HCT116 (cell line): ENCODE measurements at places on chromosomes 16 and 17.

DNA sequence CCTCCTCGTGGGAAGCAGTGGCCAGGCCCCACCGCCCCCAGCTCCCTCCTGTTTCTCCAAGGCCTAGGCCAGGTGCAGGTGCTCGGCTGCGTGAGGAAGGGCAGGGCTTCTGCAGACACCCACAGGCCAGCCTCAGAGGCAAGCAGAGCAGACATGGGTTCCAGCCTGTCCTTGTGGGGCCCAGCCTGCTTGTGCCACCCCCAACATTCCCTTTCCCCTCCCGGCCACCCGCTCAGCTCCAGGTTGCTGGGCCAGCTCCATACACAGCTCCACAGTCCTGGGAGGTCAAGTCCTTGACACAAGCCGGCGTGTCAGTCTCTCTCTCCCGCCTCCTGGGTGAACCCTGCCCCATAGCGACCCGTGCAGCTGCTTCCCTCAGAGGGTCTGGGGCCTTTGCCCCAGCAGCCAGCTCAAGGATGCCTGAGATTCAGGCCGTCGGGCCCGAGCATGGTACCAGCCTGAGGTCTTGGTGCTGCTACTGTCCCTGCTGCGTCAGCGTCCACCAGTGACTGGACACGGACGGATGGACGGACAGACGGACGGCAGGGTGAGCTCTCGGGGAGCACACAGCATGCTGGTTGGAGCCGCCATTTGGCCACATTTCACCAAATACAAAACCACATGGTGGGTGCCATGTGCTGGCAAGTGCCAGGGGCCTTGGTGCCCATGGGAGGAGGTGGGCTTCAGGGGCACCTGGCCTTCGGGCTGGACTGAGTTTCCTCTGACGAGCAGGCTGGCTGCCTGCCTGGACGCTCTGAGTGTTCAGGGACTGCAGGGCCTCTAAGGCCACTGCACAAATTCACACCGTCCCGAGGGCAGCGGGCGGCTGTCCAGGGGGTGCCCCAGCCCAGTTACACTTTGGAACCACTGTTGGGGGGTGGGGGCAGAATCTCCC, 8.0 kb downstream of the SECTM1 start:
- H3K27ac ChIP-seq = no peak overlapping the region; the same call in 1 of the 2 replicates
- peaks cover 15% of the 10 kb centered on the region for H3K4me1 ChIP-seq
- no peak overlapping the region for H3K4me3 ChIP-seq
- no peaks in the 10 kb centered on the region for H3K27me3 ChIP-seq
- no peak for DNase-seq

DNA sequence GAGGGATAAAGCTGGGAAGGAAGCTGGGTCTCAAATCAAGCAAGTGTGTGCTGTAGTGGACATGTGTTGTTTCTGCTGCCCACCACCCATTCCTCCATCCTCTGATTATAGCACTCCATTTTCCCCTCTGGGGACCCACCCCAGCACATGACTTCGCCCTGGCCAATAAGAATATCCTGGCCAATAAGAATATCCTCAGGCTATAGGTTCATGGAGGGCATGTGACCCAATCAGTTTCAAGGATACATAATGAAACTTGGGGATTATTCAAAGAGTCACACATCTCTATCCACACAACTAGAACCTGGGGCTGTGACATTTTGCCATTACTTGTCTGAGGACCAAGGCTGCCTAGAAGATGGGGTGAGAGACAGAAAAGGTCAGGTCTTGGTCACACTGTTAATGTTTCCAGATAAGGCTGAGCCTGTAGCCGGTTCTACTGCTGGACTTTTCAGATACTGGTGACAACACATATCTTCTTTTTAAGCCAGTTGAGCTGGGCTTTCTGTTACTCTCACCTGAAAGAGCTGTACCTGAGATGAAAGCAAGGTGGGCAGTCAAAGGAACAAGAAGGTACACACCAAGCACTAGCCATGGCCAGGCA, 33.7 kb downstream of the MYO18A start:
- H3K27me3 ChIP-seq = no peaks in the 10 kb centered on the region
- 0 out of 2 replicates have a peak overlapping the region, but pooled peaks have one; percentile 11 for H3K27ac ChIP-seq
- H3K4me1 ChIP-seq = peaks cover 92% of the 10 kb centered on the region
- H3K4me3 ChIP-seq = no peak overlapping the region; the same call in 1 of the 2 replicates
- no peak for DNase-seq

DNA sequence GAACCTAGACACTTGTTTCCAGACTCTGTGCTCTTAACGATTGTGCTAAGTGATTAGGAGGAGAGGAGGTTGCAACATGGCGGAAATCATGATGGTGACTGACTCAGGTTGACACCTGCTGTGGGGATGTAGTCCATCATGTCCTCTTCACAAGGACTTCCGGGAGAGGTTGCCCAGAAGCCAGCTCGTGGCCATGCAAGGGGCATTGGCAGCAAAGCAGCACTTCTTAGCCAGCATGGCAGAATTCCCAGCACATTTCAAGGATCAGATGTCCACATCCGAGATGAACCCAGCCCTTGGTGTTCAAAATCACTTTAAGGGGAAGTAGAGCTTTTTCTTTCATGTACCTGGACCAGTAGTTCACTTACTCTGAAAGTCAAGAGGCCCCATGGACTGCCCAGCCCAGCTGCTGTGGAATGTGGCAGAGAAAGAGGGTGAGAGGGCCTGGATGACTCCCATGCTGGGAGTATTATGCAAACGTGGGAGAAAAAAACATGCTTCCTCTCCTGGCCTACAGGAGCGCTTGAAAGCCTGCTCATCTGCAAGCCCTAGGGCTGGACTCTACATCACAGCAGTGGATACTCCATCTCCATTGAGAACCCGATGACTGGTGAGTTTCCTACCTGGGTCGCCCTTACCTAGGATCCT, 65.5 kb downstream of the IRX6 start:
- H3K27ac ChIP-seq = no peak overlapping the region
- H3K27me3 ChIP-seq = peaks cover 34% of the 10 kb centered on the region
- H3K4me3 ChIP-seq = no peak overlapping the region
- H3K4me1 ChIP-seq = peaks cover 8% of the 10 kb centered on the region; the same call in 1 of the 2 replicates
- no peak for DNase-seq
- no peaks in the 10 kb centered on the region for H3K36me3 ChIP-seq

DNA sequence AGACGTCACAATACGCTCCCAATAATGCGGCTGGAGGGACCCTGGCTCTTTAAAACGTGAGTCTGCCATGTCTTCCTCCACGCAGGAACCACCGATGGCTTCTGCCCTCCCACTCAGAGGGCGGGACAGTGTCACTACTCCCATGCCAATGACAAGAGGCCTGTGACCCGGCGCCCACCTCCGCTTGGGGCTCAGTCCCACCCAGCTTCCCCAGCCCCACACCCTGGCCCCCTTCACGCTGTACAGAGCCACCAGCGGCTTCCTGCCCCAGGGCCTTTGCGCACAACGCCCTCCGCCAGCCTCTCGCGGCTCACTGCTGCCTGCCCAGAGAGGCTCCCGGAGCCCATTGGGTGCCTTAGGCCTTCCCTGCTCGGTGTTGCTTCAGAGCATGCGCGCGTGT, 29.5 kb upstream of the ZNF469 start:
- H3K4me3 ChIP-seq = no peak overlapping the region
- DNase-seq = no peak
- H3K36me3 ChIP-seq = no peaks in the 10 kb centered on the region
- H3K27ac ChIP-seq = no peak overlapping the region
- no peaks in the 10 kb centered on the region for H3K4me1 ChIP-seq
- no peaks in the 10 kb centered on the region for H3K27me3 ChIP-seq

- H3K27me3 ChIP-seq = no peaks in the 10 kb centered on the region
- no peak for DNase-seq
- peaks cover 19% of the 10 kb centered on the region for H3K4me1 ChIP-seq
- H3K27ac ChIP-seq = no peak overlapping the region
- no peak overlapping the region for H3K4me3 ChIP-seq
These were observed 3.9 kb downstream of the CYBC1 start for GRCh38 chr17:82446649-82447048.

- no peaks in the 10 kb centered on the region for H3K36me3 ChIP-seq
- H3K4me1 ChIP-seq = peaks cover 26% of the 10 kb centered on the region
- H3K27me3 ChIP-seq = no peaks in the 10 kb centered on the region
- no peak for DNase-seq
- H3K4me3 ChIP-seq = peak overlapping the region; percentile 27; the same call in 1 of the 2 replicates
These were observed 8.9 kb upstream of the TIMP2 start for GRCh38 chr17:78933959-78934568.

DNA sequence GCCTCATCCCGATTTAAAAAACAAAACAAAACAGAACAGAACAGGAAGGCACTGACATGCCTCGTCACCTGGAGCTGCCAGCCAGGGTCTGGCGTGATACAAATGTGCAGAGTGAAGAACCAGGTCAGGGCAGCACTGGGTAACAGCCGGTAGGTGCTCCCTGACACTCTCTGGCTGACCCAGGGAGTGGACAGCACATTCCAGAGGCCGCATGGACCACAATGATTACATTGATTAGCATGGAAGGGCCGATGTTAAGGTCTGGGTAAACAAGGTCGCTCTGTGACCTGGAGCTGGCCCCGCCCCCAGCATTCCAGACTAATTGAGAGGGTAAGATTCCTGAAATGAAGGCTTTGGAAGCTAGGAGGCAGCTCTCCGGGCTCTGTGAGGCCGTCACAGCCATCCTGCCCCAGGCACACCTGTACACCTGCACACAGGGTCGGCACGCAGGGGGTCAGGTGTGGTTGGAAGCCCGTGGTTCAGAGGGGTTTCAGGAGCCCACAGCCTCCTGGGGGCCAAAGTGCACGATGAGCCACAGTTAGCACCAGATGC, 21.4 kb downstream of the PIEZO1 start:
- H3K27ac ChIP-seq = no peak overlapping the region; the same call in 1 of the 2 replicates
- no peaks in the 10 kb centered on the region for H3K27me3 ChIP-seq
- peaks cover 15% of the 10 kb centered on the region for H3K4me1 ChIP-seq
- no peak overlapping the region for H3K4me3 ChIP-seq
- DNase-seq = no peak

GRCh38 chr17:42251115-42251514, 25.1 kb downstream of the STAT5B start:
- DNase-seq = no peak
- H3K4me1 ChIP-seq = peaks cover 40% of the 10 kb centered on the region
- no peak overlapping the region for H3K27ac ChIP-seq
- no peaks in the 10 kb centered on the region for H3K27me3 ChIP-seq
- H3K4me3 ChIP-seq = no peak overlapping the region

DNA sequence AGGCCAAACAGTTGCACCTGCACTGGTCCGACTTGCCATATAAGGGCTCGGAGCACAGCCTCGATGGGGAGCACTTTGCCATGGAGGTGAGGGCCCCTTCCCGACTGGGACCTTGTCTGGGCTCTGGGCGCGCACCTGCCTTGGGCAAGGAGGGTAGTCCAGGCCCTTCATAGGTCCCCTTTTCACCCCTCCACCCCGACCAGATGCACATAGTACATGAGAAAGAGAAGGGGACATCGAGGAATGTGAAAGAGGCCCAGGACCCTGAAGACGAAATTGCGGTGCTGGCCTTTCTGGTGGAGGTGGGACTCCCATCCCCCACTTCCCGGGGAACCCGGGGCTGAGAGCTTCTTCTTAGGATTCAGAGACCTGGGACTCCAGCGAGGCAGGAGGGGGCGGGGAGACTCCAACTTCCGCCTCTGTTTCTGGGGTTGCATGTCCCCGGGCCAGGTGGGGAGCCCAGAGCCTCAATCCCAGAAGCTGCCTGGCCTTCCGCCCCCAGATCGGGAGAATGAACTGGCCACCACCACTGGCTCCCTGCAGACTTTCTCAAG, 7.8 kb downstream of the CA4 start:
- no peaks in the 10 kb centered on the region for H3K36me3 ChIP-seq
- H3K4me3 ChIP-seq = no peak overlapping the region
- no peak overlapping the region for H3K27ac ChIP-seq
- no peaks in the 10 kb centered on the region for H3K27me3 ChIP-seq
- no peak for DNase-seq
- H3K4me1 ChIP-seq = no peaks in the 10 kb centered on the region

DNA sequence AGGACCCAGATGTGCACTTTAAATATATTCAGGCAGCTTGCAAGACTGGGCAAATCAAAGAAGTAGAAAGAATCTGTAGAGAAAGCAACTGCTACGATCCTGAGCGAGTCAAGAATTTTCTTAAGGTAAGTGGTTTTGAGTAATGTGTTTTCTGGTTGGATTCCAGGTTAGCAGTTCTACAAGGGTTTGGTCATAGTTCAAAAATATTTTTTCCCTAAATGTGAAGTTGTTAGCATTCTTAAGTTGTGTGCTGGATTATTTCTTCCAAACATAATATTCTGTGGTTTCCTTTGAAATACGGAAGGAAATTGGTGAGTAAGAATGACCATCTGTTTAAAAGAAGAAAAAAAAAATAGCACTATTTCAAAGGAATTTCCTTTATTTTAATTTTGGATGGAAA, 38.4 kb downstream of the PTRH2 start:
- peak; percentile 49 for DNase-seq
- no peak overlapping the region for H3K4me3 ChIP-seq
- peaks cover 25% of the 10 kb centered on the region for H3K4me1 ChIP-seq
- peak overlapping the region; percentile 74; the same call in 1 of the 2 replicates for H3K27ac ChIP-seq
- no peaks in the 10 kb centered on the region for H3K27me3 ChIP-seq

DNA sequence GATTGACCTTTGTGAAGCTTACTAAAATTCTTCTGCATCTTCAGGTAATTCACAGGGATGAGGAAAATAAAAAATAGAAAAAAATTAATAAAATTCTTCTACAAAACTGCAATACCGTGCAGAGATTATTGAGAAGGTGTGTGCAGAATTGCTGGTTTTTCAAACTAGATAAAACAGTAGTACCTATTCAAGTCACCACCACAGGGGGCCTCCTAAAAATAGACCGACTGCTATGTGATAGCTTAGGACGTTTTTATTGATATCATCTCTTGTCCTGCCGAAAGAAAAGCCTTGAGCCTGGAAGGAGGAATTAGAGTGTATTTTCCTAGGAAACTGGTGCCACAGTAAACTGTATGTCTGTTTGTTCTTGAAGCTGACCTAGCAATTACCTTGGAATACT, 325.9 kb downstream of the ZFHX3 start:
- H3K36me3 ChIP-seq = no peaks in the 10 kb centered on the region
- H3K27me3 ChIP-seq = no peaks in the 10 kb centered on the region

GRCh38 chr16:66900721-66901441, 17.8 kb downstream of the CDH16 start:
- no peaks in the 10 kb centered on the region for H3K27me3 ChIP-seq
- no peak overlapping the region for H3K27ac ChIP-seq
- H3K4me1 ChIP-seq = peaks cover 17% of the 10 kb centered on the region
- no peak overlapping the region for H3K4me3 ChIP-seq
- no peaks in the 10 kb centered on the region for H3K36me3 ChIP-seq

GRCh38 chr16:80437707-80438106, 103.1 kb upstream of the DYNLRB2 start:
- no peaks in the 10 kb centered on the region for H3K4me1 ChIP-seq
- no peak overlapping the region for H3K4me3 ChIP-seq
- no peak overlapping the region for H3K27ac ChIP-seq
- no peaks in the 10 kb centered on the region for H3K36me3 ChIP-seq
- no peak for DNase-seq
- H3K27me3 ChIP-seq = no peaks in the 10 kb centered on the region

GRCh38 chr17:29085223-29085622, 42.3 kb downstream of the PIPOX start:
- DNase-seq = no peak
- no peak overlapping the region for H3K4me3 ChIP-seq
- H3K27ac ChIP-seq = no peak overlapping the region
- no peaks in the 10 kb centered on the region for H3K27me3 ChIP-seq

- no peak for DNase-seq
- no peaks in the 10 kb centered on the region for H3K36me3 ChIP-seq
- no peaks in the 10 kb centered on the region; the same call in 1 of the 2 replicates for H3K27me3 ChIP-seq
- H3K4me3 ChIP-seq = no peak overlapping the region
- H3K4me1 ChIP-seq = no peaks in the 10 kb centered on the region
- no peak overlapping the region for H3K27ac ChIP-seq
These were observed 204.8 kb upstream of the COX10 start for GRCh38 chr17:13864521-13864920.
